ENCODE measurements at places on chromosomes 5 and 9.

GRCh38 chr9:104339692-104340091 is 164.4 kb upstream of the OR13F1 start:
- no peak for DNase-seq

DNA sequence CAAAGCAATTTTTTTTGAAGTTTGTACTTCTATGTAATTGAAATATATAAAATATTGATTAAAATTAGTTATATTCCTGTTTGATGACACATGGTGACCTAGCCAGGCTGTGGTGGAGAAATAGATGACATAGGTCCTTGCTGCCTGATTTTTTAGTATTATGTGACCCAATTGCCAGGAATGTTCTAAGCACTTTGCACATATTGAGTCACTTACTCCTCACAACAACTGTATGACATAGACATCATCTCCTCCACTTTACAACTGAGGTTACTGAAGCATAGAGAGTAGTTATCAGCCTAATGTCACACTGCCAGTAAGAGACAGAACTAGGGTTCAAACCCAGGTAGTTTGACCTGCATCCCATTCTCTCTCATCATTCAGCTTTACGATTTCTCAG is 26.2 kb upstream of the SNX18 start:
- no peak for DNase-seq

GRCh38 chr9:1771094-1771789 is 243.9 kb upstream of the SMARCA2 start:
- DNase-seq, result no peak

GRCh38 chr5:15752663-15753285 is 252.8 kb downstream of the FBXL7 start:
- no peak for DNase-seq

DNA sequence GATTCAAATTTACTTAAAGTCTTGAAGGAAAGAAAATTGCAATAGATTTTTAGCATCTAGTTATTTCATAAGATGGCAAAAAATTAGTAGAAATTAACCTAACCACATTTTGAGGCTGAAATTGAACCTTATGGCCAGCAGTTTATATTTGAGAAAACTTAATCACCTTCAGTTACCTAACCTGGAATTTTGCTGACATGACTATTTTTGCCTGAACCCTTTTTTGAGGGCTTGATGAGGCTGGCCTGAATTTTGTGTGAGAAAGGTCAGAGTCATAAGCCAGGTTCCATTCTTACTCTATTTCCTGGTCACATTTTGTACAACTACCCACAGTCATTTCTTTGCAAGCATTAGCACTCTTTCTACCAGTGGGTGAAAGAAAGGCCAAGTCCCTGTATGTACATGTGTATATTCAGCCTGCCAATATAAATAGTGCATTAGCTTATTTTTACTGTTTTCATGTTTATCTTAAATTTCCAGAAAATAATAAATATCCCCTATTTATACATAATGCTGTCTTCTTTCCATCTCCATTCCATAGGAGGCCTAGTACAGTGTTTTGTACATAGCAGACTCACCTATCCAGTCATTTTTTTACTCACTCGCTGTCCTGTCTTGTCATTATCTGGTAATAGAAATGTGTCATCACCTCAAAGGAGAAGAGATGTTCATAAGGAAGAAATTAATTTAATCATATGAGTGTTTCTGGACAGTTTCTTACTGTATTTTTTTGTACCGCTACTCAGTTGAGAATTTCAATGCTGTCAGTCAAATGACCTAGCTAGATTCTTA is 108.4 kb upstream of the SGCD start:
- no peak for DNase-seq

- DNase-seq, result no peak
Observed at GRCh38 chr9:137277329-137278041, at the start of gene TOR4A. TSS of gene TOR4A (plus strand) at chr9:137277726. CDS start at chr9:137278690, 964 bp downstream.

DNA sequence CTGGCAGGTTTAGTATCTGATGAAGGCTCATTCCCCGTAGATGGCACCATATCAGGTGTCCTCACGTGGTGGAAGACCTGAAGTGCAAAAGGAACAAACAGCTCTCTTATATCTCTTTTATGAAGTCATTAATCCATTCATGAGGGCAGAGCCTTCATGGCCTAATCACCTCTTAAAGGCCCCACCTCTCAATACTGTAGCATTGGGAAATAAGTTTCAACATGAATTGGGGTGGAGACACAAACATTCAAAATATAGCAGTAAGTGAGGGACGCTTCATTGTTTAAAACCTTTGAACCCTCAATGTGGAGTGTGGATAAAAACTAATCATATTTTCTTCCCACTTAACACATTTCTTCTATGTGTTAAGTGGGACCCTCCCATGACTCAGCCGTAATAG is 489.4 kb upstream of the WWC1 start:
- no peak for DNase-seq

DNA sequence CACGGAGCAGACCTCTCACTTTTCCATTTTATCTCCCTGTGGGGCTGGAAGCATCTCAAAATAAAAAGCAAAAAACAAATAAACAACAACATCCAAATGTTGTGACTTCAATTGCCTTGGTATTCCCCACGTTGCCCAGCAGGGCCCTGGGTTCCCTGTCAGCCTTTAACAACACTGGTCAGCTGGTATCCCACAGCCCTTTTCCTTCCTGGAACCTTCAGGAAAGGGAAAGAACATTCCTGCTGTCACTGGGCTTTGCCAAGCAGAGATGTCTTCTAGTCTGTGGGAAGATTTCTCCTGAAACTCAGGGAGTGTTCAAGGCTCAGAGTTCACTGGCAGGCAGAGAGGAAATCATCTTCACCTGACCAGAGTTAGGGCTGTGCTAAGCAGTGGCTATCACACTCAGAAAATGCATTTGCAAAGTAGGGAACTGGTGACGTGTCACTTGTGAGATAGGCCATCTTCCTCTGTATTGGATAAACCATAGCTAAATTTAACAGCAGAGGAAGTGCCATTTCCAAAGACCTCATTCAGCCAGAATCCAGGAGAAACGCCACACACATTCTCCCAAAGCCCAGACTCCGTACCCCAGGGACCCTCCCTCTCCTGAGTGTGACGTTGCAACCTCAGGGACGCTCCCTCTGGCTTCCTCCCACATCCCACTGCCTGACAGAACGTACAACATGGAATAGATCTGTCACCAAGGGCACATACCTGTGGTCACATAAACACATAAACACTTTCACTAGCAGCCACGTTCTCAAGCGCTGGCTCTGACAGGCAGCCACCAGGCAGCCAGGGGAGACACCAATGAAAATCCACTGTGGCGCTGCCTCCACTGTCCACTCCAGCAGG is 274.0 kb upstream of the DAPK1 start:
- DNase-seq, result no peak

GRCh38 chr5:174326372-174326771 is 280.9 kb downstream of the NSG2 start:
- DNase-seq, result no peak

- DNase-seq, result no peak
Observed at GRCh38 chr5:1392801-1393565, 48.1 kb upstream of the CLPTM1L start.

- DNase-seq, result no peak
Observed at GRCh38 chr5:43635374-43635773, 32.4 kb downstream of the NNT start.

- DNase-seq, result no peak
Observed at GRCh38 chr9:14923701-14924100, 13.5 kb upstream of the FREM1 start.

- no peak for DNase-seq
Observed at GRCh38 chr5:100904259-100904861, 1.3 kb upstream of the ST8SIA4 start.

DNA sequence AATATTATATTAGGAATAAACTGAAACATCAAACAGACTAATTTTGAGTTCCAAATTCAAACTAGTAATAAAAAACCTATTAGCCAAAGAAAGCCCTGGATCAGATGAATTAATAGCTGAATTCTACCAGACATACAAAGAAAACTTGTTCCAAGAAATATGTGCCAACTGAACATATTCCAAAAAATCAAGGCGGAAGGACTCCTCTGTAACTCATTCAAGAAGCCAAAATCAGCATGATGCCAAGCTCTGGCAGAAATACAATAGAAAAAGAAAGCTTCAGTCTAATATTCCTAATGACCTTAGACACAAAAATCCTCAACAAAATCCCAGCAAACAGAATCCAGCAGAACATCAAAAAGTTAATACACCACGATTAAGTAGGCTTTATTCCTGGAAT is 619.1 kb upstream of the COX7C start:
- no peak for DNase-seq

DNA sequence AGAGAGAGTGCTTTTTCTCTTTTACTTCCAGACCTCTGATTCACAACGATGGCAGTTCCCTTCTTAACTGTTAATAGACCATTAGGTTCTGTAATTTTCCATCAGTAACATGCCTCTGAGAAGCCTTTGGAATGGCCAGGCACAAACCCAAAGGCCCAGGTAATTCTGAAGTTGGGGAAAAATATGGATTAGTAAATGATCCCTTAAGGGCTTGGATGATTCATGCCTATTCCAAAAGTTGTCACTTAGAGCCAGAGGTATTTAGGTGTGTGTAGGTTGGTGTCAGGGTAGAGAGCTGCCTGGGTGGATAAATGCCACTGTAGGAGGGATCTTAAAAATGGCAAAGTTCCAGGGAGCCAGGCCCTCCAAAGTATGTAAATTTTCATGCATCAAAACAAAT is 228.8 kb downstream of the PLK2 start:
- DNase-seq, result no peak

GRCh38 chr9:104779946-104780535 is 16.1 kb downstream of the NIPSNAP3B start:
- no peak for DNase-seq

- DNase-seq, result no peak
Observed at GRCh38 chr5:132260714-132261551, 3.4 kb downstream of the PDLIM4 start.

DNA sequence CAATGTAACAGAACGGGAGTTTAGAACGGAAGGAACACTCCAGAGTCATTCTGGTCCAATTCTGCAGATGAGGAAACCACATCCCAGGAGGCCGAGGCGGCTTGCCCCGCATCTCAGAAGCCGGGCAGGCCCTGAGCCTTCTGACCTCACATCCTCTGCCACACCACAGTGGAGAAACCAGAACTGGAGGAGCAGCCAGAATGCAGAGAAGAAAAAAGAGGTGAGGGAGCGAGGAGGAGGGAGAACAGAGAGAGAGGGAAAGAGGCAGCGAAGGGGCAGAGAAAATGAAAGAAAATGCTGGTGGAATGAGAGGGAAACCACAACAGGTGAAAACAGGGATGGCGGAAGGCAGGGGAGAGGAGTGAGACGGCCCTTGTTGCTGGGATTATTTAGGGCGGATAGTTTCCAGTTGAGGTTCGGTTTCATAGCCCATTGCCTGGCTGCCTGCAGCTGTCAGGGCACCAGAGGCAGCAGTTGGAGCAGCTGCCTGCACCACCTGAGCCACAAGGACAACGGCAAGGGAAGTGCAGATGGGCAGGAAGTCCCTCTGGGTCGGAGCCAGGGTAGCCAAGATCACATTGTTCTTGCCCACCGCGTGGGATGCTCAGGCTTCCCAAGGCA is at the start of gene HMHB1:
Gene HMHB1 (plus strand): TSS at position 77 of the 621 bp plus-strand sequence.
- DNase-seq, result no peak

DNA sequence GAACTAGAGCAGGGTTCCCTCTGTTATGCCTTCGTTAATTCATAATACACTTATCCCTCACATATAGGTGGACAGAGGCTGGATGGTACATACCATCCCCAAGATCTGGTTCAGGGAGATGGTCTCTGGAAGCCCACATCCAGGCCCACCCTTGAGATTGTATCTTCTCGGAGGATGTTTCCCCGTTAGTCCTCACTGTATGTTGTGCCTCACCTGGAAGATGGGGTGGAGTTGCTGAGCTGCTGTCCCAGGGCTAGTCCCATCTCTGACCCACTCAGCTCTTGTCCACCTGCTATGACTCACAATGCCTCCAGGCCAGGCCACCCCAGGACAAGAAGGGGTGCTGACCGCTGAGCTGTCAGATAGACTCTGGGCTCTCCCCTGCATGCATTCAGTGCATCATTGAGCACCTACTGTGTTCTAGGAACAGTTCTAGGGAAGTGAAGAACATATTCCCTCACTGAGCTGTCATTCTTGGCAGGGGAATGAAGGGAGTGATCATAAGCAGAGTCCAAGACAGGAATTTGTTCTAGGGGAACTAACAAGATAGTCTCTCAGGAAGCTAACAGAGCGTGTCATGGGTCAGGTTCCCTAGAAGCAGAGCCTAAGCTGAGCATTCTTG is at the start of gene CBY3:
Gene CBY3 (minus strand): TSS at position 255 of the 622 bp plus-strand sequence. CDS start 116 bp downstream, at position 139.
- no peak for DNase-seq

DNA sequence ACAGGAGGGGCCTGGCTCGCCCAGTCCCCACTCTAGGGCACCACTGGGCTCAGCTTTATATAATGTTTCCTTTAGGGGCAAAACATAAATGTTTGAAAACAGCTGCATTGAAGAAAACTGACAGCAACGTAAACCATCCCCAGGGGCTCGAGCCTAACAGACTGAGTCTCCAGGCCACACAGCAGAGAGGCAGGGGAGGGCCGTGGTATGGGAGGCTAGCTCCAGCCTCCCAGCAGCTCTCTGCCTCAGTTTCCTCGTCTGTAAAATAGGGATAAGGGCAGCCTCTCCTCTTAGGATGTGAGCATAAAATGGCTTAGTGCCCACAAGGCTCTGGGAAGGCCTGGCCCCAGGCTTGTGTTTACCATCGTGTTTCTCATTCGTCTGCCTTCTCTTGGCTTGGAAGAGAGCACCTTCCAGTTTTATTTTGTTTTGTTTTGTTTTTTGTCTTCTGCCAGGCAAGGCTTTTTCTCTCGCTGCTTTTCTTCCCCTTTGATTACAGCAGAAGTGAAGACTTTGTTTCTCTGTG is 2.7 kb downstream of the ANKRD33B start:
- no peak for DNase-seq

GRCh38 chr5:589588-589987 is 22.6 kb upstream of the CEP72 start:
- DNase-seq, result no peak

DNA sequence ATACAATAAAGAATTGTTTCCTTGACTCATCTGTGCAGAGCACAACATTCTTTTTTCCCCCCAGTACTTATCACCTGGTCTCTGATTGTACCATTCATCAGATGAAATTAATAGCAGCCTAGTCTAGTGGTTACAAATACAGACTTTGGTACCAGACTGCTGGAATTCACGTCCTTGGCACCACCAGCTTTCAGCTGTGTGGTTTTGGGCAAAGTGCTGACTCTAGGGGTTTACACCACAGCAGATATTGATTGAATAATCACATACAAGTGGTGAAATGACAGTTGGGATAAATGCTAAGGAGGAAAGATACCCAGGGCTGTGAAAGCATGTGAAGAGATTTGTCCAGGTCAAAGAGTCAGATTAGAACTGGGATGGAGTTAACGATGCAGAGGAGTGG is 79.3 kb upstream of the ATP10B start:
- DNase-seq, result no peak

GRCh38 chr9:87642330-87643106 is 83.4 kb upstream of the CTSL start:
- no peak for DNase-seq

GRCh38 chr9:136213733-136214132 is 8.8 kb upstream of the LHX3 start:
- DNase-seq, result no peak

DNA sequence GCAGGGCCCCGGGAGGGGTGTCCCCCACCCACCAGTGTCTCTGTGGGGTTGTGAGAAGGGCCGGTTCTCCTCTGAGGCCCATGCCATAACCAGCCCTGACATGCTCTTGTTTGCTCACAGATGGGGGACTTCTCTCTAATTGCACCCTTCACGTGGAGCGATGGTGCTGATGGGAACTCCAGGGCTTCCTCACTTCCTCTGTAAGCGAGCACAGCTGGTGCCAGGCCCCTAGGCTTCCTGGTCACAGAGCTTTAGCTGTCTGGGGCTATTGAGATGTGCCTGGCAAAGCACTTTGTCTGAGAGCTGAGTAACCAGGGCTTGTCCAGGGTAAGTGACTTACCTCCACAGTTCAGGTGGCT is 36.4 kb downstream of the PHF2 start:
- no peak for DNase-seq

All from cortex of kidney (tissue), 1 donor.